ENCODE measurements at places on chromosomes 4 and X. TPM values are rescaled to one million over a fixed set of nuclear protein-coding genes. Genes with fewer than 3 reads are reported as not detected.

Gene L1CAM
- 26.3 TPM for total RNA-seq

Gene DCHS2
- total RNA-seq, result 15.5 TPM

Gene SLC26A1
- 0.79 TPM for total RNA-seq

Gene LINC00632
- total RNA-seq, result 60.2 TPM

Gene MSANTD1
- total RNA-seq, result 2.3 TPM

Gene FGFR3
- 49.5 TPM for total RNA-seq

Gene EGFL6
- total RNA-seq, result 21.9 TPM

Gene H2BW2
- not detected for total RNA-seq

Gene P2RY4
- 0.30 TPM for total RNA-seq

Gene IL2RG
- 4.5 TPM for total RNA-seq

Gene RASGEF1B
- total RNA-seq, result 78.6 TPM
